ENCODE measurements at places on chromosomes 13 and 19.

GRCh38 chr19:27529158-27529557 lies 1683.8 kb downstream of the UQCRFS1 start:
- no peak for DNase-seq

GRCh38 chr13:36709136-36709890 lies 35.5 kb downstream of the SERTM1 start:
- no peak for DNase-seq

DNA sequence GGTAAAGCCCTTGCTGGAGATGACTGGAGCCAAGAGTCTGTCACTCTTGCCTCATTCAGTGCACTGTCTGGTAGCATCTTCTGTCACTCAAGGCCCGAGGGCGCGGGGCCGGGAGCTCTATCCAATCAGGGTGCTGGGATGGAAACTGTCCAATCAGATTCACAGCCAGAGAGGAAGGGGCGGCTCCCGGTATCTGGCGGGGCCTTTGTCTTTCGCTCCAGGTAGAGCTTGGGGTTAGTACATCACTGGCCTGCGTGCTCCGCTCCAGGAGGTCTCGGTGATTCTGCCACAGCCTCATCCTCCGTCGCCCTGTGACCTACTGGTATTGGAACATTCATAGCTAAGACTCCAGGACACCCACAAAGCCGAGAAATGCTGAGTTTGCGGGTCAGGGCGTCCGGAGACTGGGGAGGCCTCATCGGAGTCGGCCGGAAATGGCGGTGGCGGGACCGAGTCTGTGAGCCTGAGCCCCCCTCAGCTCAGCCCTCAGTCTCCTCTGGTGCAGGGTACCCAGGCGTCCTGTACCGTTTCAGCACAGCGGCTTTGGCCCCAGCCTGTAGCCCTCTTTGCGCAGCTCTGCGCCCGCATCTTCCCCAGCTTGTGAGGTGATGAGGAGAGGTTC lies 20.6 kb upstream of the ZNF430 start:
- DNase-seq = peak; percentile 85

DNA sequence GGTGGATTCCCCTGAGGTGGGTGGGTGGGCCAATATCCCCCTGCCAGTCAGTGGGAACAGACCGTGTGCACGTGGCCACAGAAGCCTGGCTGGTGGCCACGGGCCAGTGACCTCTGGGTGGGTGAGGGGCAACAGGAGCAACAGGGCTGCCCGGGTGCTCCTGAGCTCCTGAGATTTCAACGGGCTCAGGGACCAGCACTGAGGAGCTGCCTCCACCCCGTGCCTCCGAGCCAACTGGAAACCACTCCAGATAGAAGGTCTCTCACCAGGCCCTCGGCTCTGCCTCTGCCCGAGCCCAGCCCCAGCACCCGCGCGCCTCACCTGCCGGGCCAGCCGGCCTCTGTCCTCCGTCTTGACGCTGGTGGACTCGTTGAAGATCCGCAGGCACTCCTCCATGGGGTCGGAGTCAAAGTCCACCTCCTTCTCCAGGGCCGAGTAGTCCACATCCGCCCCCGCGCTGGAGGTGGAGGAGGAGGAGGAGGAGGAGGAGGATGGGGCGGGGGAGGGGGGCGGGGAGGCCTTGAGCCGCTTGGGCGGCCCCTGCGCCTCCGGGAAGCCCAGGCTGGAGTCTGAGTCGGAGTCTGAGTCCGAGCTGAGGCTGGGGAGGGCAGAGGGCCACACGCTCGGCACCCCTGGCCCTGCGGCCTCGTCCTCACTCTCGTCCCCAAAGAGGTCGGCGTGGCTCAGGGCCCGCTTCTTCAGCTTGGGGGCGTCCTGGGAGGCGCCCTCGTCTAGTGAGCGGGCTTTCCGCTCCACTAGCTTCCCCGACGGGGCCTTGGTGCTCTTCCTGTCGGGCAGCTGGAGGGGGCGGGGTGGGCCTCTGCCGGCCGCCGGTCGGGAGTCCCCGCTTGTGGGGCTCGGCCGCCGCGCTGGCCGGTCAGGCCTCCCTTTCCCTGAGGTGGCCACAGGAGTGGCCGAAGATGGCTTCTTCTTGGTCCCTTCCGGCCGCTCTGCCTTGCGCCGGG lies 14.8 kb upstream of the ATP8B3 start:
- DNase-seq = peak; percentile 13

DNA sequence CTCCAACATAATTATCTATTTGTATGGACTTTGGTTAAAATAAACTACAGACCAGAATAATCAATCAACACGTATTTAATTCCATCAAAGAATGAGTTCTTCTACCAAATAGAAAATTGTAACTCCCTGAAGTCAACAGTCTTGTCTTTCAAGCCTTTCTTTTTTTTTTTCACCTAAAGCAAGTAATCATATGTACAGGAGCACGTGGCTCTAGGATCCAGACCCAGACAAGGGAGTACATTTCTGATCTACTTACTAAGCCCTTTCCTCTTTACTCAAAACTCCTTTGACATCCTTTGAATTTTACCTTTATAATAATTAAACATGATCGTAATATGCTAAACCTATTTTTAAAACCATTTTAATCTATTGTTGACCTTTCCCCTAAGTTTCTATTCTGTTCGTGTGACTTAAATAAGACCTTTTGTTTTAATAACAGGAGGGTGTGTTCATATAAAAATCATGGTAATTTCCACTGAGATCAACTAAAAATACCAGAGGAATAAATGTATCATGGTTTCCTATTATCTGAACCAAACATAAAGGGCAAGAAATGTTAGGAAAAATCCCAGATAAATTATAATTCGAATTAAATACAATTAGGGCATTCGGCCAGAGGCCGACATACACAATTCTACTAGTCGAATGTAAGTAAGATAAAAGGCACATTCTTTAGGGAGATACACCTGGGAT lies 1.7 kb downstream of the SLC7A1 start:
- no peak for DNase-seq

GRCh38 chr13:80133631-80134261 lies 207.2 kb downstream of the SPRY2 start:
- no peak for DNase-seq

DNA sequence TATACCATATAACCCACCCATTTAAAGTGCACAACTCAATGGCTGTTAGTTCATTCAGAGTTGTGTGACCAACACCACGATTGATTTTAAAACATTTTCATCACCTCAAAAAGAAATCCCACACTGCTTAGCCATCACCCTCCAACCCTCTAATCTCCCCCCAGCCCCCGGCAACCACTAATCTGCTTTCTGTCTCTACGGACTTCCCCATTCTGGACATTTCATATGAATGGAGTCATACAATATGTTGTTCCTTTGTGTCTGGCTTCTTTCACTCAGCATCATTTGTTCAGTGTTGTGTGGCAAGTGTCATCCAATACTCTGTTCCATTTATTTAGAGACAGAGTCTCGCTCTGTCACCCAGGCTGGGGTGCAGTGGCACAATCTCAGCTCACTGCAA lies 4.0 kb upstream of the PNMA8B start:
- DNase-seq = no peak

All from fibroblast of villous mesenchyme (primary cell).